Peyer's patch (tissue), 4 donors: ENCODE measurements at places on chromosomes 1 and 21. TPM values are rescaled to one million over a fixed set of nuclear protein-coding genes. Genes with fewer than 3 reads are reported as not detected.

- H3K27ac ChIP-seq, result no peak overlapping the region
- H3K27me3 ChIP-seq, result no peaks in the 10 kb centered on the region
- no peak overlapping the region for H3K4me3 ChIP-seq
- no peak for DNase-seq
- H3K4me1 ChIP-seq, result no peaks in the 10 kb centered on the region
- H3K36me3 ChIP-seq, result no peaks in the 10 kb centered on the region
Observed at GRCh38 chr1:87572891-87573290, 244.2 kb downstream of the LMO4 start.

The OR2AK2 gene
- not detected for total RNA-seq

The SH2D1B gene
- total RNA-seq, result 1.9 TPM

GRCh38 chr1:208807446-208808127 is 563.4 kb upstream of the PLXNA2 start:
- no peaks in the 10 kb centered on the region for H3K27me3 ChIP-seq
- no peaks in the 10 kb centered on the region for H3K4me1 ChIP-seq
- no peaks in the 10 kb centered on the region for H3K36me3 ChIP-seq
- no peak overlapping the region for H3K27ac ChIP-seq
- H3K4me3 ChIP-seq, result no peak overlapping the region
- no peak for DNase-seq

The ERG gene
- 4.4 TPM for total RNA-seq

- DNase-seq, result no peak
- H3K36me3 ChIP-seq, result no peaks in the 10 kb centered on the region
- no peak overlapping the region for H3K4me3 ChIP-seq
- H3K4me1 ChIP-seq, result no peaks in the 10 kb centered on the region
Observed at GRCh38 chr1:3510136-3510955, 55.9 kb downstream of the ARHGEF16 start.

DNA sequence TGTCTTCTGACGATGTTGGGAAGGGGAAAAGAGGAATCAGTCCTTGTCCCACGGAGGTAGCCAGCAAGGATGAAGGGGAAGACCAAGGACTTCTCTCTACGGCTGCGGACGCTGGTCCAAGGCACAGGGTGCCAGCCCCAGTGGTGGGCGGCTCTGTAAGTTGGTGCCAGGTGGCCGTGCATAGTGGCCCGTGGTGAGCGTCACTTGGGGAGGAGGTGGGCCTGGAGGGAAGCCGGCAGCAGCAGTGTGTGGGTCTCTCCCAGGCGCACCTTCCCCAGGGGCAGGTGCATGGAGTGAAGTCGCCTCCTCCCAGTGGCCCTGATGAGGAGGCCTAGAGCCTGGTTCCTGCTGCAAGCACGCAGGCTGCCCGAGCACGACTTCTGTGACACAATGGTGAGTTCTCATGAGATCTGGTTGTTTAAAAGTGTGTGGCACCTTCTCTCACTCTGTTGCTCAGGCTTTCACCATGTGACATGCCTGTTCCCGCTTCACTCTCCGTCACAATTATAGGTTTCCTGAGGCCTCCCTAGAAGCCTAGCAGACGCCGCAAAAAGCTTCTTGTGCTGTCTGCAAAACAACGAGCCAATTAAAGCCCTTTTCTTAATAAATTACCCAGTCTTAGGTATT is 43.6 kb upstream of the TIAM1 start:
- DNase-seq, result no peak
- no peak overlapping the region for H3K4me3 ChIP-seq
- no peaks in the 10 kb centered on the region for H3K36me3 ChIP-seq
- H3K27me3 ChIP-seq, result no peaks in the 10 kb centered on the region
- no peak overlapping the region for H3K27ac ChIP-seq

DNA sequence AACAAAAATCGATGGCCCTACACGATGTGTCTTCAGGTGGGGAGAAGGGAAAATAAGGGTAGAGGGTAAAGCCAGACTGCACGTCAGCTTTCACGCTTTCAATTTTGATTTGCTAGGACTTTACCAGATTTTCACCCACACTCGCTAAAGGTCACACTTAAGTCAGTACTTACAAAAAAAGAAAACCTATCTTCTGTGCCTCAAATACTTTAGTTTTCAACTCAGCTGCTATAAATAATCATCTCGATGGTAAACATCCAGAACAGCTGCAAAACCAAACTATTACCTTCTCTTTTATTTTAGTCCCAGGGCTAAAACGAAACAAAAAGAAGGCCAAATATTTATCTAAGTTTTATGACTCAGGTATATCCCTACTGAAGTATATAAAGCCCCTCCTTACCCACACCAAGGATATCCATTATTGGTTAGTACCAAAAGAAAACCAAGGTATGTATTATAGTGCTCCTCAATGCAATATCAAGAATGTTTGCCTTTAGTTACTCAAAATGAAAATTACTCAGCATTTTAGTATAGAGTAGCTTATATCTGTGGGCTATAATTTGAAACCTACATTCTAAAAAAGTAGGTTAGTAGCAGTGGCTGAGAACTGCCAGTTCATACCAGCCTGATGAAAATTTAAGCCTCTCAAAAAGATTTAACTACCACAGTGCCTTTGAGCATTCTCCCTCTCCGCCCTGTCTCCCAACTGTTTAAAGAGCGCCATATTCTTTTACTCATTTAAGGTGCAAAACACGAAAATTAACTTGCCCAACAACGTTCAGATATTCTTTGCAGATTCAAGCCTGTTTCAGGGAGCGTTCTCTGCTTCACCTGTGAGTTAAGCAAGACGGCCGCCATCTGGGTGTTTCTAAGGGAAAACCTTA is 1.5 kb downstream of the CSDE1 start:
- no peaks in the 10 kb centered on the region for H3K27me3 ChIP-seq
- peak overlapping the region; percentile 94 for H3K4me3 ChIP-seq
- no peak for DNase-seq
- no peaks in the 10 kb centered on the region for H3K36me3 ChIP-seq

DNA sequence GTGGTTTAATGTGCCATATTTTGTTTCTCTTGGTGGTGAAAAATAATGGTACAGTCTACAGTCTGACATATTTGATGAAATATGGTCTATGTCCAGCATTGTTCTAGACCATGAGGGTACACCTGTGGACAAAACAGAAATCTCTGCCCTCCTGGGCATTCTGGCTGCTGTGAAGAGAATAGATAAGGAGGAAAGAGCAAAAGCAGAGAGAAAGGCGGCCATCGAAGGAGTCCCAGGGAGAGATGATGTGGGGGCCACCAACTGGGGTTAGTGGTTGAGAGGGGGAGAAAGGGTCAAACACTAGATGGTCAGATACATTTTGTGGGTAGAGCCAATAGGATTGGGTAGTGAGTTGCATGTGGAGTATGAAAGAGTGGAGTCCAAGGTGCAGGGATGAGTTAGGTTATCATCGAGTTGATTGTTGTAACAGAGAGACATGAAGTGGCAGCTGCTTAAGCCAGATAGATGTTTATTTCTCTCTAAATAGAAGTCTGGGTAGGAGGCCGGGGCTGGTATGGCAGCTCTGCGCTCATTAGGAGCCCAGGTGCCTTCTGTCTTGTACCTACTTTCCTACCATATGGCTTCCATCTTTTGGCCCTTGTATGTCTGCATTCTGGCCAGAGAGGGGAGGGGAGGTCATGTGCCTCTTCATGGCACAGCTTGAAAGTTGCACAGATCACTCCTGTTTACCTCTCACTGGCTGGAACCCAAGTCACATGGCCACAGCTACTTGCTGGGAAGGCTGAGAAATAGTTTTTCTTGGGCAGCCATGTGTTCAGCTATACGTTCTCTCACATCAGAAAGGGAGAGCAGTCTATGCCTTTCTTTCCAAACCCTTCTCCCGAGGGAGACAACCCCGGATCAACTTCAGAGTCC is 13.0 kb downstream of the UBE4B start:
- H3K27ac ChIP-seq, result no peak overlapping the region
- no peak overlapping the region for H3K4me3 ChIP-seq
- H3K36me3 ChIP-seq, result peaks cover 24% of the 10 kb centered on the region
- H3K27me3 ChIP-seq, result no peaks in the 10 kb centered on the region

DNA sequence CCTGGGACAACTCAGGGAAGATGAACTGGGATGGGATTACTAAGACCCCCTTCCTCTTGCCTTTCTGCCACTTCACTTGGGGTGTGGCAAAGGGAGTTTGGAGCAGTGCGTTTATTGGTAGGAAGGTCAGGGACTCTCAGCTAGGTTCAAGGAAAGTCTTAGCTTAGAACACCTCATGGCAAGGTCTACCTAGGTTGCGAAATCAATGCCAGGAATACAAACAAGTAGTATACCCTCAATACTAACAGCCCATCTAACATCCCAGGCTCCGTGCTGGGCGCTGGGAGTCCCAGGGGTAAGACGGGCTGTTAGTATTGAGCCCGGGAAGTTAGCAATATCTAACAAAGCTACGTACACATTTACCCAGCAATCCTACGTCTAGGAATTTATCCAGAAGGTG is 4.7 kb downstream of the ATP2B4 start:
- H3K27me3 ChIP-seq, result no peaks in the 10 kb centered on the region
- DNase-seq, result no peak
- H3K27ac ChIP-seq, result no peak overlapping the region
- no peak overlapping the region for H3K4me3 ChIP-seq
- H3K4me1 ChIP-seq, result no peaks in the 10 kb centered on the region
- no peaks in the 10 kb centered on the region for H3K36me3 ChIP-seq

DNA sequence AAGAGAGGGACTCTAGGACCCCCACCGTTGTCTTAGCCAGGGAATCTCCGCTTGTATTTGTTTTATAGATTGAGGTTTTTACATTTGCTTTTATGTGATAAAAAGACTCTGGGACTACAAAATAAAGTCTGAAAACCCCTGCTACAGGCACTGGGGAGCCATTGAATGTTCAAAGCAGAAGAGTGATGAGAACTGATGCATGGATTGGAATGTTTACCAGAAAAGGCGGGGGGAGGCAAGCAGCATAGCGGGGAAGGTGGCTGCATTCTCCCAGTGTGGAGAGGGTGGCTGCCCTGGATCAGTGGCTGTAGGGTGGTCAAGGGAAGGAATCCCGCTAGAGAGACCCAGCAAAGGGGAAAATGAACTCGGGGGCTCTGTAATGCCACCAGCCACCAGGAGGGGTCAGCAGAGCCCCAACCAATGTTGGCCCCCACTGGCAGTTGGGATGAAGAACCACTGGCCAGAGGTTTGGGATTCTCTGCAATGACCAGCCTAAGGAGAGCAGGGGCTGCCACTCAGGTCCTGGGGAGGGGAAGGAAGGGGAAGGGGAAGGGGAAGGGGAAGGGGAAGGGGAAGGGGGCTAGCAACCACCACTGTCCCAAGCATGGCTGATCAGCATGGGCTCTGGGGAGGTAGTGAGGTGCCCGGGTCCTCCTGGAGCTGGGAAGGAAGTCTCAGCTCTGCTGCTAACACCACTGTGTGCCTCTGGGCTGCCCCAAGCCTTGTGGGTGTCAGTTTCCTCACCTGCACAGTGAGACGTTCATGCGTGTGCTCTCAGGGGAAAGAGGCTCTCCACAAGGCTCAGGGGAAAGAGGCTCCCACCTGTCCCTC is 19.2 kb upstream of the PEF1 start:
- H3K36me3 ChIP-seq, result no peaks in the 10 kb centered on the region
- H3K27me3 ChIP-seq, result no peaks in the 10 kb centered on the region
- H3K4me1 ChIP-seq, result no peaks in the 10 kb centered on the region
- peak; percentile 79 for DNase-seq

DNA sequence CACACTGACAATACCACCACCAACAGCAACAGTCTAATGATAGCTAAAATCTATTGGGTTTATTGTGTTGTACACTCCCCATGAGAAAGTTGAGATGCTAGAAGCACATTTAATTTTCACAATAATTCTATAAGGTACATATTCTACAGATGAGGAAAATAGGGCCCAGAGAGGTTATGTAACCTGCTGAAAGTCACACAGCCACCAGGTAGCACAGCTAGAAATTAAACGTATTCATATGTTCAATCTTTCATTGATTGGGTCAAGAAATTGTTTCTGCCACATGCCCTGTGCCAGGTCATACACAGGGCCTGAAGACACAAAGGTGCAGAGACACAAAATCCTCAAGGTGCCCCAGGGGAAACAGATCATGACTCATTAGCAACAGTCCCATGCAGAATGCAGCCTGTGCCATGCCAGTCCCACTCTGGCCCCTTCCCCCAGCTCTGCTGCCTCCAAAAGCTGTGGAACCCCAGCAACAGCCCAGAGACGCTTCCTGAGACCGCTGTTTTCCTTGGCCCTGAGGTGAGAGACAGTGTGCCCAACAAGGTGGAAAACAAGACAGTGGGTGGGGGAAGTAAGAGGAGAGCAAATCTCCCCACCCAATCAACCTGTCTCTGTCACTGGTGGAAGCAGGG is 32.1 kb downstream of the GJA4 start:
- H3K27ac ChIP-seq, result no peak overlapping the region
- H3K4me3 ChIP-seq, result no peak overlapping the region
- H3K4me1 ChIP-seq, result no peaks in the 10 kb centered on the region

DNA sequence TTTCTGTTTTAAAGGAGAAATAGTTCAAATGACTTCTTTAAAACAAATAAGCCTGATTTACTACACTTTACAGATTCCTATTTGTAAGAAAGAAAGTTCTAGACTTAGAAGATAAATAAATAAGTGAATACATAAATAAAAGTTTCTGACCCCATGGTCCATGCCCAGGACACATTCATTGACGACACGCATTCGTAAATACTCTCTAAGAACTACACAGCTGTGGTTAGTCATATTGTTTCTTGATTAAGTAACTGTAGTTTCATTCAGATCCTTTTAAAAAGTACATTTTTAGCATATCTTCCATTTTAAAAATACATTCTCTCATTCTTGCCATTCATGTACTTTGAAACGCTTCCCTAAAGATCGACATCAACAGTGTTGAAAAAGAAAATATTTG is 497.4 kb downstream of the SETD4 start:
- H3K27ac ChIP-seq, result no peak overlapping the region
- no peak overlapping the region for H3K4me3 ChIP-seq
- DNase-seq, result no peak
- no peaks in the 10 kb centered on the region for H3K4me1 ChIP-seq
- H3K36me3 ChIP-seq, result no peaks in the 10 kb centered on the region

The RAP1GAP gene
- 61.8 TPM for total RNA-seq

The DMBX1 gene
- not detected for total RNA-seq

DNA sequence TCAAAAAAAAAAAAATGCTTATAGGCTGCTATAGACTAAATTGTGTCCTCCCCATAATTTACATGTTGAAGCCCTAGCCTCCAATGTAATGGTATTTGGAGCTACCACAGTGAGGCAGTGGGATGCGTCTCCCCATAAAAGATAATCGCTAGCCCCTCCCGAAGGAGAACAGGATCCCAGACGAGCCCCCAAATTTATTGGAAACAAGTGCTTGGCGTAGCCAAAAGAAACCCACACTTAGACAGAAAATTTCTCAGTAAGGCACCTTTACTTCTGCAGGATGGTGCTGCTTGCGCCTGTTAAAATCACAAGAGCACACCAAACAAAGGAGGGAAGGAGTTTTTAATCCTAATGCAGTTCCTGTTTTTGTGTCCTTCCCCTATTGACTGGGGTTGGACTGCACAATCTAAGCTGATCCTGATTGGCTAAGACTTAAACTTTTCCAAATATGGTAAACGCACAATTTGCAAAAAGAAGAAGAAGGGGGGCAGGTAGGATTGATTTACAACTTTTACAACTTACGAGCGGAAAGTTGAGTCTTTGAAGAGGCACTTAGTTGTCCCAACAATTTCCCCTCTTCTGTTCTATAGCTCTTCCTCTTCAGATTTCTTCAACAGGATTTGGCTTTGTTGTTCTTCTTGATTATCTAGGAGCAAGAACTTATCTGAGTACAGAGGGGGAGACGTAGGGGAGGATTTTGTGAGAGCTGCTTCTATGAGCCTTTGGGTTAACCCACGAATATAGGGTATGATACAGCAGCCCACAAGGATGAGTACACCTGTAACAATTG is 3.0 kb upstream of the IPP start:
- no peak overlapping the region for H3K27ac ChIP-seq
- H3K4me1 ChIP-seq, result no peaks in the 10 kb centered on the region
- H3K27me3 ChIP-seq, result no peaks in the 10 kb centered on the region
- H3K4me3 ChIP-seq, result no peak overlapping the region
